DMS153 (cell line): ENCODE measurements at places on chromosomes 6 and 20.
A peak's percentile ranks its signal among the peaks of the same experiment; 100 is the strongest.

DNA sequence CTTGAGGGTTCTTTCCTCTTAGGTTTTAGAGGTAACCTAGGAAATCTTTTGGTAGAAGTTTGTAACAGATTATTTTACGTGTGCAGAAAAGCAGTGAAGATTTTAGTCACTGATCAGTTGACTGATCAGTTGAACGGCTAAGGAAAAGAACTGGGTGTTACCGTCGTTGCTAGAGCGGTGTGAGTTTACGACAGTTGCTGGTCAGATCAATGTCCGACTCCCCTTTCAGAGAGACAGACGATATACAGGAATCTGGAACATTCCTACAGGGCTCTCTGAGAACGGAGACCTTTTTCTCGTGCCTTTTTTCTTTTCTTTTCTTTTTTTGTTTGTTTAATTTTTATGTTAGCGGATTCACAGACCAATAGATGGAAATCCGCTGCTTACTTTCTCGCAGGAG is 132.1 kb upstream of the ZNF184 start:
- DNase-seq: no peak

DNA sequence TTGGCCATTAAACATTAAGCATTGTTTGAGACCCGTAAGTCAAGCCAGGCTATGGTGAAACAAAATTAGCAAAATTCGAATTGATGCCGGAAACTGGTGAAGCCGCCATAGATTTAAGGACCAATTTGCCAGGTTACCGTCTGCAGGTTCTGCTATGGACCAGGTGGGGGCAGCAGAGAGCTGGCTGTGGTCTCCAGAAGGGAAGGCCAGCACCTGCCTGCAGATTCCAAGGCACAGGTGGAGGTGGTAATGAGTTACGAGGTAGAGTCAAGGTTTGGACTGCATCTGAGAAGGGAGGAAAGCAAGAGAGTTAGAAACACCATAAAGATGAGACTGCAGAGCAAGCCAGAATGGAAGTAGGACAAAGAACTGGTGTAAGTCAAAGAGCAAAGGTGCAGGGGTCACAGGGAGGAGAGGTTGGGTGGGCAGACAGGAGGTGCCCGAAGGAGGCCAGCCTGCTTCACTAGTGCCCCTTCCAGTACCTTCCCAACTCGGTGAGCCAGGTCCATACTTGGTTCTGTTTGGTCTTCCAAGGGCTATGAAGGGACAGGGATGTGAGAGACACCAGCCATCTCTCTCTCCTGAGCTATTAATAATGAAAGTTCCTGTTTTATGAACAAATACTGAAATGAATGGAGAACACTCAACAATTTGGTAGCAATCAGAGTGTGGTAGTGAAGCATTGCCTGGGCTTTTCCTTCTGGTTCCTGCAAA is 131.6 kb upstream of the ESR1 start:
- peak; percentile 39 for DNase-seq

DNA sequence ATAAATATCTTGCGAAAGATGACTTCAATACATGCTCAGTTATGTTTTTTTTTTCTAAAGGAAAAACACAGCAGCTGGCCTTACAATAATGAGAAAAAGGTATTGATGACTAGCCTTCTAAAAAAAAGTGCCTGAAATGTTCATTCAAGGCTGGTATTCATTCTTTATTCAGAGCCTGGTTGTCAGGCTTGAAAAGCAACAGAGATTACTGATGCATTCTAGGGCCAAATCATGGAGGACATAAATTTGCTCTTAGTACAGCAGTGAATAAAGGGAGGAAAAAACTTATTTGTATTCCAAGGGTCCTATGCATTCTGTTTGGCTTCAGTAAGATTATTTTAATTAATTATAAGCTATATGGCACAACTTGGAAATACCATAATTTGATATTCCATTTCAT is 83.5 kb downstream of the WASF1 start:
- DNase-seq: no peak

GRCh38 chr6:13863699-13864155 is 49.4 kb upstream of the MCUR1 start:
- DNase-seq: no peak

GRCh38 chr20:4300921-4301320 is 285.6 kb upstream of the RNF24 start:
- no peak for DNase-seq

DNA sequence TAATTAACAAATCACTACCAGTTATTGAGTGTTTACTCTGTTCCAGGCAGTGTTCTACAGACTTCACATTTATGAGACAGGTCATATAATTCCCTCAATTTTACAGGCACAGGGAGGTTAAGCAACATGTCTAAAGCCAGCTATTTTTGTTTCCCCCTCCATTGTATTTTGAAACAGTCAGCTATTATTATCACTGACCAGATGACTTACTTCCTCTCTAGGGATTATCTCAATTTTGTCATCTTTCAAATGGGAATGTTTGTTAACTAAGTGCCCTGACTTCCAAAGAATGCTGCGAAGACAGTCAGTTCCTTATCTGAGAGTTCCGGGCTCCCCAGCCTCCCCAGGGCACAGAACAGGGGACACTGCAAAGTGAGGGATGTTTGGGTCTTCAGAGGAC is 5.6 kb upstream of the CNPY3 start:
- no peak for DNase-seq

DNA sequence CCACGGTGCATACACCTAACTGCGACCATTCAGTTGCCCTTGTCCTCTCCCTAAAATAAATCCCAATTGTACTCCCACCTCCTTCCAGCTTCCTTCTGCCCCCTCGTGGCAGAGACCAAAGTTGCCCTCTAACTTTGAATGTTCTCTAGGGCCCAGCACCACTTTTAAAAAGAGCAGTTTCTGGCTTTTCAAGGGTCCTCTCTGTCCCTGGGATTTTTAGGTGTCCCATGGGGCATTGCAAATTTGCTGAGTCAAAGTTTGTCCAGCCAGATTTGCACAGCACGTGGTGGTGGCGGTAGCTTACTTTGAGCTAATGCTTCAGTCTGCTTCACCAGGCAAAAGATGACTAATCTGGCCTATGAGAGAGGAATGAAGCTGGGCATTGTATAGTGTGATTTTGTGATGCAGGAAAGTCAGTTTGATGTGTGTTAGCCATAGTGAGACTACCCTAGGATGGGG is 100.2 kb downstream of the PERP start:
- DNase-seq: no peak

DNA sequence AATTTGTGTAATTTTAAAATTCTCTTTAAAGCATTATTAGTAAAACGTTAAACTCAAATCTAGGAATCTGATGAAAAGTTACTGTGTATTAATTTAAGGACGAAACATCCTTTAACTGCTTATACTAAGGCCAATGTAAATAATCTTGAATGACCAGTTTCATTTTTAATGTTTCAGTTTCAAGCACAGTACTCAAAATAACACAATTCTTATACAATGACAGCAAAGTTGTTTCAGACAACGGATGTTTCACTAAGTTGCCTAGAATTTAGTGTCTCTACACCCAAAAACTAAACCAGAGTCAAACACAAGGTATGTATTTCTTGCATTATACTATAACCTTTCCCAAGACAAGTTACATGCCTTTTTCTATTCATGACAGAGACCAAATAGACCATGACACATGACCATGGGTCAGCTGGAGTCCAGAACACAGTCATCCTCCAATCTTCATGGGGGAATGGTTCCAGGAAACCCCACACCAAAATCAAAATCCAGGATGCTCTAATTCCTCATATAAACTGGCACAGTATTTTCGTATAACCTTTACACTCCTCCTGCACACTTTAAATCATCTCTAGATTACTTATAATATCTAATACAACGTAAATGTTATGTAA is 7.7 kb downstream of the PHIP start:
- no peak for DNase-seq

- DNase-seq: peak; percentile 100
These were observed 579.5 kb downstream of the TFAP2B start for GRCh38 chr6:51398064-51398705.

- DNase-seq: no peak
These were observed 156.2 kb downstream of the BTBD9 start for GRCh38 chr6:38483526-38483925.

DNA sequence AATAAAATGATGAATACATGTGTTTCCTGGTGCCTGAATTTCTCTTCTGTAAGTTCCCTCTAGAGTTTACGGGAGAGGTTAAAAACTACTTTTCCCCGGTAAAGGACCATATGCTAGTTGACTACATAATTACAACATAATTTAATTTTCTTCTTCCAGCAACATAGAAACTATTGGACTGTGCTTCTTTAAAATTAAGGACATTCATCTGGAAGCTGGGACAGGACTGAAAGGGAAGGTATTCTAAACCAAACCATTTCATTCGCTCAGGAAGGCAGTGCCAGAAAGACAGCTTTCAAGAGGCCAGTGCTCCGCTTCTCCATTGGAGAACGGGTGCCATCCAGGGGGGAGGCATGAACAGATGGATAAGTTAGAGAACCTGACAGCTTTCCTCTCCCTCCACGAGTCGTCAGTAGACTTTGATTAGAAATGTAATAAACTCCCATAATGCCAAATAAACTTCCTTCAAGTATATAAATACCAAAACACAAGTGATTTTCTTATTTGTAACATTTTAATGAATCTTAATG is 458.0 kb upstream of the SOX4 start:
- DNase-seq: no peak

DNA sequence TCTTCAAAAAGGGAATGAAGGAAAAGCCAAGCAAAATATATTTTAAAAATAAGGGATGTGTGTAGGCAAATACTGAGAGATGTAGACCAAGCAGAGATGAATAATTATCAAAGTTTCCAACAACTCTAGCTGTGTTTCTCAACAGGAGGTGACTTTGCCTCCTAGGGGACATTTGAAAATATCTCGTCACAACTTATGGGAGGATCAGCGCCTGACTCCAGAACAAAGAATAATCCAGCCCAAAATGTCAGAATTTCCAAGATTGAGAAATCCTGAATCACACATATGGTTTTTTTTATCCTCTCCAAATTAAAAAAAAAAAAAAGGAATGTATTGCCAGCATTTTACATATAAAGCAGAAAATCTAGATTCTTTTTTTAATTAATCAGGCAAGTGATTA is 241.2 kb upstream of the ZFP64 start:
- DNase-seq: no peak

DNA sequence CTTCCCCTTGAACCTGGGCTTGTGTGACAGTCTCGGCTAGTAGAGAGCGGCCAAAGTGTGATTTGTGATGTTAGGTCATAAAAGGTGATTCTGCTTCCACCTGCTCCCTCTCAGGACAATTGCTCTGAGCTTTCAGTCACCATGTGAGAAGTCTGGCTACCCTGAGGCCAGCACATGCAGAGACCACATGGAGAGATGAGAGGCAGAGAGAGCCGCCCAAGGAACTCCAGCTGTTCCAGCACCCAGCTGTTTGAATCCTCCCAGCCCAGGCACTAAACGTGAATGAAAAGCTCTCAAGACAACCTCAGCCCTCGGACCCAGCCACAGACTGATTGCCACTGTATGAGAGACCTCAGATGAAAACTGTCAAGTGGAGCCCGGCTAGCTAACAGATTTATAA is 143.4 kb upstream of the EEF1E1 start:
- no peak for DNase-seq

- no peak for DNase-seq
These were observed 26.2 kb downstream of the TOP1 start for GRCh38 chr20:41054847-41055230.

GRCh38 chr20:46307999-46308257 is 370 bp downstream of the CDH22 start:
- no peak for DNase-seq

DNA sequence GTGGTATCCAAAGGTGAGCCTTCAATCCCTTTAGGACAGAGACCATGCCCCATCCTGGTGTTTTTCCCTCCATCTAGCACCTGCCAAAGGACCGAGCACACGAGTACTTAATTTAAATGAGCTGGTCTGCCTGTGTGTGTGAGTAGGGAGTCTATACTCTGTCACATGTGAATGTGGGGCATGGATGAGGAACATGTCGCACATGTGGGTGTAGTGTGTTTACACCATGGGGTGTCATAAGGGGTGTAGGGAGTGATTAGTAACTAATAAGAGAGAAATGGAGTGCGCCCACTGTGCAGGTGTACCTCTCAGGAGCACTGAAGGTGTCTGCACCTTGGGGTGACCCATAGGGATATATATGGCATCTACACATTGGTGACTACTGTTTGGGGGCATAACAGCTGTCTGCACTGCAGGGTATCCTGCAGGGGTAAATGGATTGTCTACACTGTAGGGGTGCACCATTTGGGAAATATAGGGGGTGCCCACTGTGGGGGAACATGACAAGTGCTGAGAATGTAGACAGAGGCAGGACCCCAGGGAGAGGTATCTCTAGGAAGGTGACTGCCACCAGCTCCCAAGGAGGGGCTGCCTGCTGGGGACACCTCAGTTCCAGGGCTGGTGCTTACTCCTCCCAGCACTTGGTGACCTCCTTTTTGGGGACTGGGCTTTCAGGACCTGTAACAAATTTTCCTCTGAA is 53.5 kb downstream of the EBF4 start:
- no peak for DNase-seq

GRCh38 chr20:33480048-33480447 is 9.8 kb upstream of the CBFA2T2 start:
- DNase-seq: no peak

- no peak for DNase-seq
These were observed 96.8 kb upstream of the TENT5A start for GRCh38 chr6:81849248-81849647.

DNA sequence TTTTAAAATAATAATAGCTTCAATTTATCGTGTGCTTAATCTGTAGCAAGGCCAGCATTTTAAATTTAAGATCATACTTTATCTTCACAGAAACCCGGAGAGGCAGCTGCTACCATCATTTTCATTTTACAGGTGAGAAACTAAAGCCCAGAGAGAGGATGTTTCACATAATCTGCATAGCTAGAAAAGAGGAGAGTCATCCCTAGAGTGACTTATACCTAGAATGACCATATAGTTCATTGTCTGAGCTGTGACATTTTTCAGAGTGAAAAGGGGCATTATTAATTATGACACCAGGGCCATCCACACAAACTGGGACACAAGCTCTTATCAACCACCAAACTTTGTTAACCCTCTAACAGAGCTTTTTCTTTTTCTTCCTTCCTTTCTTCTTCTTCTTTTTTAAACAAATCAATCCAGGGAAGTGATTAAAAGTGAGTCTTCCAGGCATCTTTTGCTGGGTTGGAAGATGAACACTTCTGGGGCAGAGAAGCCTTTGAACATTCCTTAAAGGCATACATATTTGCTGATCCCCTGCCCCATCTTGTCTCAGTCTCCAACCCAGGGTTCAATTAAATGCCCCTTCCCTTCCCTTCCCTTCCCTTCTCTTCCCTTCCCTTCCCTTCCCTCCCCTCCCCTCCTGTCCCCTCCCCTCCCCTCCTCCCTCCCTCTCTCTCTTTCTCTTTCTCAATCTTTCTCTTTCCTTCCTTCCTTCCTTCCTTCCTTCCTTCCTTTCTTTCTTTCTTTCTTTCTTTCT is 272.5 kb upstream of the JAG1 start:
- DNase-seq: no peak

DNA sequence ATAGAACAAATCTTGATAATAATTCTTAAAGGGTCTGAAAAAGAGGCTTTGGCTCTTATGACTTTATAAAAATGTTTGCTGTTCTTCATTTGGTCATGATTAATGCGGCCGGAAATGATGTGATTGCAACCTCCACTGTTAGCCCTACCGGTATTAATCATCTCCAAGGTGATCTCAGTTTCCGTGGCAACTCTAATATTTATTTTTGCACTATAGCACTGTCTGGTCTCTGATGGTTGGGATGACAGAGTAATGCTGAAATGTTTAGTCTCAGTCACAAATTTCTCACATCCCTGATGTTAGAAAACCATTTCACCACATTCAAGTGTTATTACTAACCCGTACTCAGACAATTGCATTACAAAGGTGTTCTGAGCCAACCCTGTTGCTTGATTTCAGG is 87.4 kb downstream of the TMEM200A start:
- no peak for DNase-seq
